ENCODE measurements at places on chromosomes 3 and 15. TPM values are rescaled to one million over a fixed set of nuclear protein-coding genes. Genes with fewer than 3 reads are reported as not detected.

DNA sequence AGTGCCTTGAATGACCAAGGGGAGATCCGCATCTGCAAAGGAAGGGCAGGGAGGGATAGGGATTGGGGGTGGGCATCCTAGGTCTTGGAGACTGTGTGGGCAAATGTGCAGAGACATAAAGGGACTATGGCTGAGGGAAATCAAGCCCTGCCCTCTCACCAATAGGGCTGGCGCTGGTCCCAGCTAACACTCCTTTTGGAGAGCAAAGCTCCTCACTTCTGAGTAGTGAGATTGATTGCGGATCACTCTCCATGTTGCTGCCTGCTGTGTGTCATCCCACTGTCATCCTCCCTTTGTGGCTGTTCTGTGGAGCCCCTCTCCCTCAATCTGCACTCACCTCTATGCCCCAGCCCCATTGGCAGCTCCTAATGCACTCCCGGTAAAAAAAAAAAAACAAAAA, 2.2 kb upstream of the CELSR3 start:
- DNase-seq = no peak

DNA sequence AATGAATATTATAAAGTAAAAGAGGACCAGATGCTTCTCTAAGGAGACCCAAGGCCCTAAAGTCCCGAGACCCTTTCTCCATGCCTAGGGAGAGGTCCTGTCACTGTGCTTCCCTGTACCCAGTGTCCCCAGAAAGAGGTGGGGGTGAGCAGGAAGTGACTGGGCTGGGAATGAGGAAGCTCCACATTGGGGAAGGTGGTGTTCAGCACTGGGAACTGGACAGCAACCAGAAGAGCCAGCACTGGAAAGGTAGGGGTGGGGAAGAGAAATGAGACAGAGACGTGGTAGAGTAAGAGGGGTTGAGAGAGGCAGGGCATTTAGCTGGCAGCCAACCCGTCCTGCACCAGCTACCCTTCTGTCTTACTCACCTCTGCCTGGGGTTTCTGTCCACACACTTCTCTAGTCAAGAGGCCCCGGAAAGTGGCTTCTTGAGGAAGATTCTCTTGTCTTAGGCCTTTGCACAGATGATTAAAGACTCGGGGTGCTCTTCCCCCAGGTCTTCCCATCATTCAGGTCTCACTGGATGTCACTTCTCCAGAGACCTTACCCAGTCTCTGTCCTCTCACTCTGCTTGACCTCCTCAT, 12.2 kb downstream of the RRP9 start:
- peak; percentile 18 for DNase-seq

GRCh38 chr15:57190208-57190607, 186.1 kb upstream of the CGNL1 start:
- no peak for DNase-seq

DNA sequence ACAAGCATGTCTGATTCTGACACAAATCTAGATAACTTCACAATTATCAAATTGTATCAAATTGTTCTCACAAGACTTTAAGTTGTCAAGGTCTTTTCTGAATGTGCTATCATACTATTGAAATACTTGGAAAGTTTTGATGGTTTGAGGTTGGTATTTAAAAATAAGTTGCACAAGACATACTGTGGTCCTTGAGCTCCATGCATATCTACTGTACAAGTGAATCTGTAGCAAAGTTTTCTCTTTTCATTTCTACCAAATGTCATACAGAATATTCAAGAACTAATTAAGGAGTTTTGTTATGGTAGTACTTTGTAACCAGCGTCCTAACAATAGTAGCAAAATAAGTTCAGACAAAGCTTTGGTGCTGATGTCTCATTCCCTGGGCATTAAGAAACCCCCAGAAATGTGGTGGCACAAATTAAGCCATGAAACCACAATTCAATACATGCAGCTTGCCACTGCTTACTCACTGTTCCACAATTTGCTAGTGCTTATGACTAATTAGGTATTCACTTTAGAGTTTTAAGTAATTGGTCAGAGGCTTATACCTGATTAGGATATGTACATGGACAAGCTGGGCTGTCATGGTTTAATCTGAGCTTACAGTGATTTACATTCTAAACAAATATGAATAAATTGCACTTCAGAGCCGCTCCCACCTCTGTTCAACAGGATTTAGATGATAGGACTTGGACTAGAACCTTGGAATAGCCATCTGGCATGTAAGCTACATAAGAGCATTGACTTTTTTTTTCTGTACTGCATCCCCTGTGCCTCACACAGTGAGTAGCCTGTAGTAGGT, 8.8 kb downstream of the TBC1D23 start:
- no peak for DNase-seq

DNA sequence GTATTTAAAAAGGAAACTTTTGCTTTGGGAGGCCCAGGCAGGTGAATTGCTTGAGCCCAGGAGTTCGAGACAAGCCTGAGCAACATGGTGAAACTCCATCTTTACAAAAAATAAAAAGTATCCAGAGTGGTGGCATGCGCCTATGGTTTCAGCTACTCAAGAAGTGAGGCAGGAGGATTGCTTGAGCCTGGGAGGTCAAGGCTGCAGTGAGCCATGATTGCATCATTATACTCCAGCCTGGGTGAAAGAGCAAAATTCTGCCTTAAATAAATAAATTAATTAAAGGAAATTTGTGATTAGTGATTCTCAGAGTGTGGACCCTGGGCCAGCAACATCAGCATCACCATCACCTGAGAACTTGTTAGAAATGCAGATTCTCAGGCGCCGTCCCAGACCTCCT, 9.9 kb upstream of the COMMD4 start:
- DNase-seq = no peak

DNA sequence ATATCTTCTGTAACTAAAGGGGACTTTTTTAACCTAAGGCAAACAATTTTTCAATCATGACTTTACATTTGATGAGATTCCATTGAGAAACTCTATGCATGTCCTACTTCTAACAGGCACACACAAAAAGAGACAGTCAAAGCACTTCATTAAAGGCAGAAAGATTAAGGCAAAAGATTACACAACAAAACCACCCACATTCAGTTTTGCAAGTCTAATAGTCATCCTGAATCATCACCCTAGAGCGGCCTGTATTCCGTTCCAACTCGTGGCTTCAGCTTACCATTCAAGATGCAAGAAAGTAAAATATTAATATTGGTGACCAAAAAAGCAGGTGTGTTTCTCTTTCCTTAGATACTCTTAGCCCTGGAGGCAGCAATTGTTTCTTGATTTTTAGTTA, 205.9 kb downstream of the P3H2 start:
- no peak for DNase-seq

DNA sequence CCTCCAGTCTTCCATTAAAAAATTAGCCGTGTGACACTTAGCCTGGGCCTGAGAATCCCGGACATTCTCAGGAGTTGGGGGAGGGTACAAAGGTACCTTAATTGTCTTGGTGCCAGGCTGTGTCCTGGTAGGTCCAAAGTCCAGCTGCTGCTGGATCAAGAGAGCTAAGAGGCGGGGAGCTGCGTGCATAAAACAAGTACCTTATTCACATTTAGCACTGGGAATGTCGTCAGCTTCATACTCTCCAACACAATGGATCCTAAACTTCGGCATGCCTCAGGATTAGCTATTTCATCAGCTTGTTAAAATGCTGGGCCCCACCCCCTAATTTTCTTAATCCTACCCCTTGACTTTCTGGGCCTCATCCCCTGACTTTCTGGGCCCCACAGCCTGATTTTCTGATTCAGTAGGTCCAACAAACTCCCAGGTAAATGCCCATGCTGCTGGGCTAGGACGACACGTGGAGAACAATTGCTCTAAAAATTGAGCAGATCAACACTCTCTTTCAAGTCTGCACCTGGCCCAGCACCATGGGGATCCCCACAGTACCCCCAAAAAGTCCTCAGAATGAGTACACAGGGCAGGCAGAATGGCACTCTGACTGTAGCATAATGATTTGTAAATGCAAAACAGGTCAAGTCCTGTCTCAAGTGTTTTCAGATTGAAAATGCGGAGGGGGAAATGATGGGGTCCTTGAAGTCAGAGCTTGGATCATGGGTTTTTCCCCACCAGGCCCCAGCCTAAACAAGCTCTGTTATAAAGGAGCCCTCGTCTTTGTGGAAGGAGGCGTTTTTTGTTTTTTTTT, 5.6 kb upstream of the AEN start:
- peak; percentile 92 for DNase-seq

DNA sequence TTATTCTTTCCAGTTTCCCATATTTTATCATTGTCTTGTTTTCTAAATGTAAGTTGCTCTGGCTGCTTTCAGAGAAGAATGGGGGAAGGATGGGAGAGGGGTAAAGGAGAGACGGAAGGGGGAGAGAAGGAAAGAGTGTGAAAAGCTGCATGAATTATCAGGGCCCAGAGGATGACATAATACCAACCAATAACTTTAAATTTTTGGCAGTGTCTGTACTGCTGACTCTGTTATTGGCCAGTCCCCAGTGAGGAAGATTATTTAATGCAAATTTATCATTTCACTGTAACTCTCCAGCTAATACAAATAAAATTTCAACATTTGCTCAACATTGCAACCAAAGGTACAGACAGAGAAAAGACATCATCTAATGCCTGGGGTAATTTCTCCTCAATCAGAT, 551.7 kb upstream of the CFAP20DC start:
- DNase-seq = no peak

DNA sequence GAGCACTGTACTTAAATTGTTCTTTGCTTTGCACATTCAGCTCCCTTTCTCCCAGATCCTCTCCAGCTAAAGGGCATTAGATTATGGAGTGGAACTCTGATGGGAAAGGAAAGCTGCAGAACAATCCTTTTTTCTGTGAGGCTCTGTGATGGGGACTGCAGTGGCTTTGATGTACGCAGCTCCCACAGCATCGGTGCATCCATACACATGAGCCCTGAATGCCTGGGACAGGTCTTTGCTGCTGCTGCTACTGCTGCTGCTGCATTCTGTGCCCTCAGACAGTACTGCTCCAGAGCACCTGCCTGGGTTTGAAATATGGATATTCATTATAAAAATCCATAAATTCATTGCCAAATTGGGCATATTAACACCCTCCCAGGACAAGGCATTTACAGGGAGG, 164.4 kb downstream of the WDR76 start:
- DNase-seq = no peak

- DNase-seq = no peak
Observed at GRCh38 chr3:165788531-165788930, 48.7 kb downstream of the BCHE start.

DNA sequence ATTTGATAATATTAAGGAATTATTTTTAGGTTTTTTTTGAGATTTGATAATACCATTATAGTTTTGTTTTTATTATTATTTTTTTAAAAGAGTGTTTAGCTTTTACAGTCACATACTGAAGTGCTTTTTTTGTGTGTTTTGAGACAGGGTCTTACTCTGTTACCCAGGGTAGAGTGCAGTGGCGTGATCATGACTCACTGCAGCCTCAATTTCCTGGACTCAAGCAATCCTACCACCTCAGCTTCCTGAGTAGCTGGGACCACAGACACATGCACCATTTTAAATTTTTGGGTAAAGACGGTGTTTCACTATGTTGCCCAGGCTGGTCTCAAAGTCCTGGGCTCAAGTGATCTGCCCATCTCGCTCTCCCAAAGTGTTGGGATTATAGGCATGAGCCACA, 73.0 kb downstream of the SUMF1 start:
- DNase-seq = no peak

DNA sequence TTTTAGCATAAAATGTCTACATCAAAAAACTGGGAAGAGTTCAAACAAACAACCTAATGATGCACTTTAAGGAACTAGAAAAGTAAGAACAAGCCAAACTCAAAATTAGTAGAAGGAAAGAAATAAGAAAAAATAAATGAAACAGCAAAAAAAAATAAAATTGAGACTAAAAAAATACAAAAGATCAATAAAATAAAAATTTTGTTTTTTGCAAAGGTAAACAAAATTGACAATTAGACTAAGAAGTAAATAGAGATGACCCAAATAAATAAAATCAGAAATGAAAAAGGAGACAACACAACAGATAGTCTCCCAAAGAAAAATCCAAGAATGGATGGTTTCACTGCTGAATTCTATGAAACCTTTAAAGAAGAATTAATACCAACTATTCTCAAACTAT, 89.6 kb upstream of the MME start:
- DNase-seq = no peak

DNA sequence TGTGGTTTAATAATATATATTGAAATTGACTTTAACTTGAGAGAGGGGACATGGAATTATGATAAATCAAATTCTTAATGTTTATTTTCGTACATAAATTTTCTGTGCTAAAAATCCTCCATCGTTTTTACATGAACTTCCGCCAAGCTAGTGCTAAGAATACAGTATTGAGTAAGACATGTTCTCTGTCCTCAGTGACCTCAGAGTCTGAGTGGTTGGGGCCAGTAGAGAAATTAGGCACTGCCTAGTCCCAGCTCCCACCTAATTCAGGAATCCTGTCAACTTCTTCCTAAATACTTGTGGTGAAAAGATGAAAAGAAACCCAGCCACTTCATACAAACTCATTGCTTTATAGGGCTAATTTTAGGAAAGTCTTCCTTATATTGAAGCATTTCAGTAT, 110.3 kb downstream of the PPP2R3A start:
- no peak for DNase-seq

DNA sequence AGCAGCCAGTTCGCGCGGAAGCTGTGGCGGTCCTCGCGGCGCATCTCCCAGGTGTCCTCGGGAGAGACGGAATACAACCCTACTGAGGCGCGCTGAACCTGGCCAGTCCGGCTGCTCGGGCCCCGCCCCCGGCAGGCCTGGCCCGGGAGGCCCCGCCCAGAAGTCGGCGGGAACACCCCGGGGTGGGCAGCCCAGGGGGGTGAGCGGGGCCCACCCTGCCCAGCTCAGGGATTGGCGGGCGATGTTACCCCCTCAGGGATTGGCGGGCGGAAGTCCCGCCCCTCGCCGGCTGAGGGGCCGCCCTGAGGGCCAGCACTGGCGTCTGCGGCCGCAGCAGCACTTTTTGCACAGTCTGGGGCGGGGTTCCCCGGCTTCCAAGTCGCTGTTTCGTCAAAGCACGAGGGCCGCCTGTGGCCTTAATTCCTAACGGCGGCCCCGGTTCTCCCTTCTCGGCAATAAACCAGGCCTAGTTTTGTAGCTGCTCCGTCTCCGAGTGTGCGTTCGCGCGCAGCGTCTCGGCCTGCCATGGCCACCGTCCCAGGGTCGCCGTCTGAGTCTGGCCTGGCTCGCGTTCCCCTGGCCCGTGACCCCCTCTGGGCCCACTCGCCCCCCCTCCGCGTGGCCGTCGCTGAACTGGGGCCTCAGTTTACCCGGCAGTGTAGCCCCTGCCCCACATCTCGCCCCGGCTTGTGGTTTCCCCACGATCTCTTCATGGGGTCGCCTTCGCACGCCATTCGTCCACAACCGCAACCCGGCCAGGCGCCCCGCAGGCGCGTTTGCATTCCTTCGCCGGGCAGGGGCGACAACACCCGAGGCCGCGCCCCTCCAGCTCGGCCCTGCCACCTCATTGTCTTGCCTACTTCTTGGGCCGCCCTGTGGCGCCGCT, 30.0 kb downstream of the NBEAL2 start:
- DNase-seq = no peak

CASR gene
- not detected for total RNA-seq

GRK7 gene
- total RNA-seq = not detected

KIF7 gene
- total RNA-seq = 2.1 TPM

UBXN7 gene
- total RNA-seq = 9.3 TPM

CHRNA7 gene
- total RNA-seq = 2.4 TPM

NANOGP8 gene
- not detected for total RNA-seq

PSTPIP1 gene
- total RNA-seq = 0.76 TPM

Measured in HT-29 (cell line).